Stimulated activated CD4-positive, alpha-beta T cell treated with anti-CD3 and anti-CD28 coated beads, Interleukin-15, amount 100 ng/mL, for 48 hours (primary cell): ENCODE measurements at places on chromosomes 5 and 9.

GRCh38 chr5:139392678-139393496 lies 2.0 kb downstream of the PROB1 start:
- peak; percentile 81 for DNase-seq

- no peak for DNase-seq
Measured at GRCh38 chr5:124372457-124372856, 374.0 kb downstream of the ZNF608 start.

- DNase-seq, result no peak
Measured at GRCh38 chr5:136615251-136616119, 250.1 kb upstream of the TRPC7 start.

DNA sequence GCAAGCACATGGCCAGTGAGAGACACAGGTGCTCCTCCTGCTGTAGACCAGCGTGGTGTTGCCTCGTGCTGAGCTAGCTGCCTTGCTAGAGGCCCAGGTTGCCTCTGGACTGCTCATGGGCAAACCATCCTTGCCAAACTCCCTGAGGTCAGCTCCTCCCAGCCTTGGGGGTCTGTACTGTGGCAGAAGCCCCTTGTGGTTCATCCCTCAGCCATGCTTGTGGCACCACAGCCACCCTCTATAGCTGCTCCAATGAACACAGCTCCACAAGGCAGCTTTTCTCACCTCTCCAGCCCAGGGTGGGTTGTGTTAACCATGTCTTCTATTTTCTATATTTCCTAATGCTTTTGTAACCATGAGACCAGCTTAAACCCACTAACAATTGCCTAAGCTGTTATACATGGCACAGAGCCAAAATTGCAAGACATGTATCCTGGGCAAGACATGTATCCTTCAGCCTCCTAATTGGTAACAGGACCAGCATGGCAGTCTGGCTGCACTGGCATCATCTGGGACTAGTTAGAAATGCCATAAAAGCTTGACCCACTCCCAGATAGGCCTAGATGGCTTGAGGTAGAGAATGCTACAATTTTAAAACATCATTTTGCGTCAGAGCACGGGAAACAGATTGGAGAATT lies 183.1 kb upstream of the S1PR3 start:
- no peak for DNase-seq

- DNase-seq, result no peak
Measured at GRCh38 chr9:72597601-72598000, 76.2 kb downstream of the TMC1 start.

DNA sequence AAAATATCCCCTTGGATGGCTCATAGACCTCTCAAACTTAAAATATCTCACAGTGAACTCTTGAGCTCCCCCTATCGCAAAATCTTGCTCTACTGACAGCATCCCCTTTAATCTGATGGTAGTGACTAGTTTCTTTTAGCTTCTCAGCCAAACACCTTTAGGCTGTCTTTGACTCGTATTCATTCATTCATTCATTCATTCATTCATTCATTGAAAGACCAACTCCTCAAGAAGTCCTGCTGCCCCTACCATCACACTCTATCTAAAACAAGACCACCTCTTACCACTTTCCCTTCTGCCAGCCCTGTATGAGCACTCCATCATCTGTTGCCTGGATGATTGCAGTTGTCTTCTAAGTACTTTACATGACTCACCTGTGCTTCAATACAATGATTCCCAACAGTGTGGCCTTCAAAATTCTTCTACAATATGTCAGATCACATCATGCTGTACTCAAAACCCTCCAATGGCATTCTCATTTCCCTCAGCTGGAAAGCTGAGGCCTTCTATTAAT lies 46.8 kb downstream of the ITGA2 start:
- no peak for DNase-seq

- no peak for DNase-seq
Measured at GRCh38 chr9:2291980-2292704, 277.0 kb downstream of the SMARCA2 start.

GRCh38 chr5:141618804-141619554 lies at the start of gene DIAPH1:
TSS of gene DIAPH1 (minus strand) at chr5:141619000. CDS start at chr5:141618914, 86 bp downstream.
- peak; percentile 97 for DNase-seq

DNA sequence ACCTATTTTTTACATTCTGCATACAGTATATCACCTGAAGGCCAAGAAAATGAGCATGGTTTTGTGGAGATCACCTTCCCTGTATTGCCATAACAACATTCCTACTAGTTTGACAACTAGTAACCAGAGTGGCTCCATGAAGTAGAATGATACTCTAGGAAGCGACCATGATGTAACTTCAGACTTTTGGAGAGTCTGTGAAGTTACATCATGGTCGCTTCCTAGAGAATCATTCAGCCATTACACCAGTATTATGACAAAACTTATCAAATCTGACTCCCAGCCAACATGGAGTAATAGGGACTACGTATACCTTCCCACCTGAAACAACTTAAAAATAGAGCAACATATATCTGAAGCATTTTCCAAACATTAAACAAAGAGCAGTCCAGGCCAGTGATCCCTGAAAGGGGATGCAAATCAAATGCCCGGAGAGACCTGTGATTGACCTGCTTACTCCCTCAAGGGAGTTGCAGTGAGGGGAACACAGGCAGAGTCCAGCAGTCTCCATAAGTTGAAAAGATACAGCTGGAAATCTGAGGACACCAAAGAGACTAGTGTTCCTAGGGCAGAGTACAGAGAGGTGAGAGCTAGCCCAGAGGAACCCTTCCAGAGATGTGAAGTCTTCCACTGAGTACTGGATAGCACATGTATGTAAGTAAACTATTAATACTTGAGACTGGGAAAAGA lies 7.8 kb downstream of the ECM2 start:
- DNase-seq, result no peak

- no peak for DNase-seq
Measured at GRCh38 chr9:75229605-75230332, 141.5 kb downstream of the OSTF1 start.

- no peak for DNase-seq
Measured at GRCh38 chr5:148938522-148938882, 112.1 kb downstream of the ADRB2 start.

- no peak for DNase-seq
Measured at GRCh38 chr9:114994768-114995167, 64.4 kb upstream of the TNFSF8 start.

- no peak for DNase-seq
Measured at GRCh38 chr9:117313989-117314388, 100.9 kb downstream of the ASTN2 start.

DNA sequence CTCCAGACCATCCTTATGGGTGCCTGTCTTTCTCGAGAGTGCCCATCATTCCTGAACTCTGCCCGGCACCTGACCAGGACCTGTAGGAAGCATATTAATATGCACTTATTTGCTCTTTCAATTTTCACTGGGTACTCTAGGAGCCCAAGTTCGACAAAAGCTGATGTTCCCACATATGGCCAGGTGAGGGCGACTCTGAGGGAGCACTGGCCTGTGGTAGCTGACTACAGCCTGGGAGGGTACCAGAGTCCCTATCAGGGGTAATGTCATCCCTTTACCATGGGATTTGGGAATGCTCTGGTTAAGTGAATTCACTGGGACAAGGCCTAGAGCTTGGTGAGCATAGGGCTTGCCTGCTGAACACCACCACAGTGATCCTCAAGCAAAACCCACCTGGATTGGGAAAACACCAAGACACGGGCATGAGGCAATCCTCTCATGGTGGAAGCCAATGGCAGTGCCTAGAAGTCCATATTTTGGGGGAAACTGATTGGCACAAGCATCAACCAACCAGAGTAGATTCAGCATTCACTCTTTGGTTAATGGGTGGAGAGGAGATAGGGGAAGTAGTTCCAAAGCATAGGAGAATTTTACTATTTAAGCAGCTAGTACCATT lies 112.2 kb downstream of the MTX3 start:
- peak; percentile 33 for DNase-seq

GRCh38 chr9:96072930-96073329 lies 197.4 kb downstream of the ERCC6L2 start:
- DNase-seq, result no peak

DNA sequence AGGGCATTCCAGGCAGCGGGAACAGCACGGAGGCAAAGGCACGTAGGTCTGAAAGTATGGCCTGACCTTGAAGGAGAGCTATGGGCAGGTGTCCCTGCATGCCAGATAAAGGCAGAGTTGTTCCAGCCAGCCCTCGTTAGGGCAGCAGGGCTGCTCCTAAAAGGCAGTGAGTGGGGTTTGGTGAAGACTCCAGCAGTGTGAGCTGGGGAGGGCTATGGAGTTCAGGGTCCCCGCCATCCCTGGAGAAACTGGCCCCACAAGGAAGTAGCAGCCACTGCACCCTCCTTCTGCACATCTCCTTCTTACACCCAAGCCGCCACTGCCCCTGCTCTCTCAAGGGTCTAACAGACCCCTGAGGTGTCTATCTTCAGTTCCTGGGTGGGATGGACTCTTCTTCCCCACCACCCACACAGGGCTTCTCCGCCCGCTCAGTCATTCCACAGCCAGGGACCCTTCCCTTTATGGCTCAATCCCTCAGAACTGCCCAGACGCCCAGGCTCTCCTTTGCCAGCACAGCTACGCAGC lies 1.4 kb downstream of the AKNA start:
- DNase-seq, result no peak

GRCh38 chr5:178487911-178488600 lies 102.1 kb downstream of the COL23A1 start:
- DNase-seq, result no peak

DNA sequence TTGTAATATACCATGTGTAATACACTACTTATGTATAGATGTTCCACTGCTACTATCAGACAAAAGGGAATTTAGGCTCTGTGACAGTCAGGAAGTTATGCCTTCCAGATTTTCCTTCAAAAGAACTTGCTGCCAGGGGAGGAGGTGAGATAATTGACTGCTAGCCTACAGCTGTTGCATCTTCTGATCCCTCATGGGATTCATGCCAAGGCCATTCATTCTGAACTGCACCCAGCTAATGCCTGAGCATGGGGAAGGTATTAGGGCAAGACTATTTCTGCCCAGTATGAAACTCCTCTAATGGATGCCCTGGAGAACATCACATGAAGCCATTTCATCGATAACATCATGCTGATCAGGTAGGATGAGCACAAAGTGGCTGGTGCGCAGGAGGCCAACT lies 746.5 kb upstream of the ZNF608 start:
- DNase-seq, result no peak

- no peak for DNase-seq
Measured at GRCh38 chr9:18910435-18910834, 122.6 kb downstream of the SAXO1 start.

DNA sequence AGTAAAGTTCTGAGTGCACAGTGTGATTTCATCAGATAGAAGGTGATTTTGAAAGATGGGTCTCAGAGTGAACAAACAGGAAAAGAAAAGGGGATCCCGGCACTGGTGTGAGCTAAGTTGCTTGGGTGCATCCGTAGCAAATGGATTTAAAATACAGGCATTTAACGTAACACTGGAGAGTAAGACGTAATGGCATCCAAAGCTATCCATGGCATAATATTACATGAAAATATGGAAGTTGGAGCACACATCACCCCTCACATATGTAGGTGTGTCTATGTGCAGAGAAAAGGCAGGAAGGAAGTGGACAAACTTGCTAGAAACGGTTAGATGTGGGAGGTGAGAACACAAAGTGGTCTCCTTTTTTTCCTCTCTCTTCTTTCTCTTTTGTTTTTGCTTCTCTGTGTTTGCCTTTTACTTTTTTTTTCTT lies 38.2 kb upstream of the SEMA4D start:
- no peak for DNase-seq

DNA sequence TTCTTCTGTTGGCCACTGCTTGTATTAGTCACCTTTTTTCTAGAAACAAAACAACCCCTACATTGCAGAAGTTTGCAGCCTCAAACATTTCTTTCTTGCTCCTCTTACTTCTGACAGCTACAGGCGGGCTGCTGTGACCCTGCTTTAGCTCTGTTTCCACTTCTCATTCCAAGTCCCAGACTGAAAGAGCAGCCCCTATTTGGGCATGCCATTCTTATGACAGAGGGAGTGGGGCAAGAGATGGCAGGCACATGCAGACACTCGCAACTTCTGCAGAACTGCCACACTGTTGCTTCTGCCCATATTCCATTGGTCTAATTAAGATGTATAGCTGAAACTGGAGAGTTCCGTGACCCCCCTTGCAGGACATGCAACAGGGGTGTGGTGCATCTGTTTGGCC lies 19.6 kb upstream of the RPS23 start:
- DNase-seq, result no peak

DNA sequence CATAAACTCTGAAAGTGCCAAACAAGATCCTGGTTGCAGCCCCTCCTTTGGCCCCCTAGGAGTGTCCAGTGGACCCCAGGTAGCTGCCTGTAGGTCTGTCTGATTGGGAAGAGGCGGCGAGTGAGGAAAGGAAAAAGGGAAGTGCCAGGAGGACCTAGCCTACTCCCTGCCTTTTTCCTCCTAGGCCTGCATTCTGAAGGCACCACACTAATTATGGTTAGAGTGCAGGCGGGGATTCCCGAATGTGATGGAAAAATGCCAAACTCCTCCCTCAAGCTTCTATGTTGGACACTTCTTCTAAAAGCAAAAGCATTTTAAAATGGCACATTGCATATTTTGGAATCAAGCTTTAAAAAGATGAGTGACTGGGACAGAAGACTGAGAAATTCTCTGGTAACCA lies 83.2 kb upstream of the SMIM15 start:
- DNase-seq, result no peak

DNA sequence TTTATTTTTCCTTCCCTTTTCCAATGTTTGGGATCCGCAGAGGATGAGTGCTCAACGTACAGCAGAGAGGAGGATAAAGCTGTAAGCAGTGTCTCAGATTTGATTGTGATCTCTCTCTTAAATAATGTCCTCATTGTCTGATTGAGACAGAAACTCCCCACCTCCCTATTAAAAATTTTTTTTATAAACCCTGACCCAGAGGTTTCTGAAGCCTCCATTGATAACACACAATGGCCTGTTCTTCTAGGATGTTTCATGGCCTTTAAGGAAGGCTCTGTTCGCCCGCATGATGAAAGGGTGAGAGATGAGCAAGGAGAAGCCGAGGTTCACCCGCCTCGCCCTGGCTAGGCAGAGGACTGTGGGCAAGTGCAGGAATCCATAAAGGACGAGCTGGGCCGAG lies 138.2 kb upstream of the GAS1 start:
- no peak for DNase-seq

- no peak for DNase-seq
Measured at GRCh38 chr5:31047007-31047406, 146.5 kb upstream of the CDH6 start.

- DNase-seq, result no peak
Measured at GRCh38 chr9:90641884-90642487, 638 bp downstream of the DIRAS2 start.

DNA sequence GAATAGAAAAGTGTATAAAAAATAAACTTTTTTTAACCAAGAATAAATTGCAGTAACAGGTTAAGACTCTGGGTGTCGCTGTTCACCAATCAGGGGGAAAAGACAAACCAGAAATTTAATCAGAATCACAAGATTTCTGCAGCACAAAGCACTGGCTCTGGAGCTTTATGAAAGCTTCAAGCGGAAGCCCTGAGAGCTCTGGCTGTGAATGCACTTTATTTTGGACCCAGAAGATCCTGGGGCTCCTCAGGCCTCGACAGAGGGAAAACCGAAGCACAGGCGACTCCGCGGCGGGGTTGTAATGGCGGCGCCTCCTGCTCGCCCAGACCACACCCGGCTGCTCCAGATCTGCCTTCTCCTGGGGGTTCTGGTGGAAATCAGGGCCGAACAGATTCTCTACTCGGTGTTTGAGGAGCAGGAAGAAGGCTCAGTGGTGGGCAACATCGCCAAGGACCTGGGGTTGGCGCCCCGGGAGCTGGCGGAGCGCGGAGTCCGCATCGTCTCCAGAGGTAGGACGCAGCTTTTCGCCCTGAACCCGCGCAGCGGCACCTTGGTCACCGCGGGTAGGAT lies at the start of gene PCDHGA4:
TSS of gene PCDHGA4 (plus strand) at position 122 of the 570 bp plus-strand sequence. CDS start at position 209, 87 bp downstream.
- no peak for DNase-seq
